Spinal cord (tissue), 10 donors: ENCODE measurements at places on chromosomes 7 and 10. TPM values are rescaled to one million over a fixed set of nuclear protein-coding genes. Genes with fewer than 3 reads are reported as not detected.

The WDFY4 gene
- 3.8 TPM for total RNA-seq

The C10orf143 gene
- total RNA-seq, result 2.2 TPM

The NPC1L1 gene
- total RNA-seq, result 0.10 TPM

The ENKUR gene
- 10.5 TPM for total RNA-seq

The SPDYE11 gene
- 0.06 TPM for total RNA-seq

The MSMB gene
- not detected for total RNA-seq

The KDM7A gene
- total RNA-seq, result 16.8 TPM

The CAMK1D gene
- total RNA-seq, result 25.2 TPM

The EPHB6 gene
- total RNA-seq, result 20.3 TPM

The A1CF gene
- total RNA-seq, result not detected

The PRKCQ gene
- total RNA-seq, result 9.0 TPM

The HECW1 gene
- 10.7 TPM for total RNA-seq

The ANKRD7 gene
- 10.3 TPM for total RNA-seq

The GPRIN2 gene
- total RNA-seq, result 9.3 TPM

The FRMPD2 gene
- 5.5 TPM for total RNA-seq

The NANOS1 gene
- total RNA-seq, result 6.3 TPM

The RADIL gene
- 4.8 TPM for total RNA-seq

The ADRB1 gene
- 2.9 TPM for total RNA-seq

The DYDC2 gene
- total RNA-seq, result 3.1 TPM

The PKD2L1 gene
- 0.33 TPM for total RNA-seq

The BMPER gene
- total RNA-seq, result 36.3 TPM

The CPN1 gene
- total RNA-seq, result 0.69 TPM

The CCDC136 gene
- total RNA-seq, result 66.6 TPM

The LDB3 gene
- 1.7 TPM for total RNA-seq

The STEAP1 gene
- 1.1 TPM for total RNA-seq

The TCF7L2 gene
- total RNA-seq, result 14.5 TPM

The OR6V1 gene
- not detected for total RNA-seq

The STEAP2 gene
- 16.3 TPM for total RNA-seq

The PAPOLB gene
- total RNA-seq, result 1.5 TPM

The ANKRD22 gene
- 0.17 TPM for total RNA-seq

The MKX gene
- 2.9 TPM for total RNA-seq

The AKR1D1 gene
- not detected for total RNA-seq

The RAMP3 gene
- 11.1 TPM for total RNA-seq

The AKR1B15 gene
- not detected for total RNA-seq

The ZKSCAN5 gene
- total RNA-seq, result 17.3 TPM

The SLC13A4 gene
- total RNA-seq, result 50.2 TPM

The MNX1 gene
- total RNA-seq, result 1.2 TPM

The LLCFC1 gene
- total RNA-seq, result not detected

The SUN3 gene
- total RNA-seq, result not detected

The CYTH3 gene
- 26.9 TPM for total RNA-seq

The ANK3 gene
- 318 TPM for total RNA-seq

The KEL gene
- 0.99 TPM for total RNA-seq

The AKR1C2 gene
- 27.5 TPM for total RNA-seq

The CCDC3 gene
- total RNA-seq, result 21.2 TPM

The MMP21 gene
- total RNA-seq, result 0.33 TPM

The PYROXD2 gene
- 18.5 TPM for total RNA-seq

The HABP2 gene
- 0.11 TPM for total RNA-seq

The ELFN1 gene
- 8.2 TPM for total RNA-seq

The LRRC18 gene
- total RNA-seq, result 1.2 TPM

The IQUB gene
- 7.8 TPM for total RNA-seq

The PALD1 gene
- total RNA-seq, result 26.3 TPM

The SPAM1 gene
- not detected for total RNA-seq

The TPK1 gene
- 15.5 TPM for total RNA-seq

The NOS3 gene
- 2.4 TPM for total RNA-seq

The MRLN gene
- total RNA-seq, result 1.6 TPM

The NEURL1 gene
- 10.9 TPM for total RNA-seq
